ENCODE measurements at places on chromosomes 1 and 21.
A peak's percentile ranks its signal among the peaks of the same experiment; 100 is the strongest.

DNA sequence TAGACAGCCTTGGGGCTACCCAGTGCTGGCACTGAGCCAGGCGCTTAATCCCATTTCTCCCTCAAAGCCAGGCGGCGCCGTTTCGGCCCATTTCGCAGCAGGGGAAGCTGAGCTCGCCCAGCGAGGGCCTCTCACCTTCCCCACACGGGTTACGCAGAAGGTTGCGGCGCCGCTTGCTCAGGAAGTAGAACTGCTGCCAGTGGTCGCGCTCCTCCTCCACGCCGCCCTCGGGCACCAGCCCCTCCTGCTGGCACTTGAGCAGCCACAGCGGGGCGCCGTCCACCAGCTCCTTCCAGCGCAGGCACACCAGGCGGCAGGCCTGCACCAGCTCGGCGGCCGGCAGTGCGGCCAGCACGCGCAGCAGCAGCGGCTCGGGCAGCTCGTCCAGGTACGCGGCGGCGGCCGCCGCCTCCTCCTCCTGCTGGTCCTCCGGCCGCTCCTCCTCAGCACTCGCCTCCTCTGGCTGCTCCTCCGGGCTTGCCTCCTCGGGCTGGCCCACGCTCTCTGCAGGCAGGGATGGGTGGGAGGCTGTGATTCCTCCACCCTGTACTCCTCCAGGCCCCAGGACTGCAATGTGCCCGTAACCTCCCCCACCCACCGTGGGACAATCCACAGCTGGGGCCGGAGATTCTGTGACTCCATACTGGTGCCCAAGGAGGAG, 3.8 kb downstream of the FBXO2 start:
- DNase-seq = peak; percentile 79

GRCh38 chr1:43893006-43893405, 40.6 kb upstream of the ARTN start:
- DNase-seq = no peak

DNA sequence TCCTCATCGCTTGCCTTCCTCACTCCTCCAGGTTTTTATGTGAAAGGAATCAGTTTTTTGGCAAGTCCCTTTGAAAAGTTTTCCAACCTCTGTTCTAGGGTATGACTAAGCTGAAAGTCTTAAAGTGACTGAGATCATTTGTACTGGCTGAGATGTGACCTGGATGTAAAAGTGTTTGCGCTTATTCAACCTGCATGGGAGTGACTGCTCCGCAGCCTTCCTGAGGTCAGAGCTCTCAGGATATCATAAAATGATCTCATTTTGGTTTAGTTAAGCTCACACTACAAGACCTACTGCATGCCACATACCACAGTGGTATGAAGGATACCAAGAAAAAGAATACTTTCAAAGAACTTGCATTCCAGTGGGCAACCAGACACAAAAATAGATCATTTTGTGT, 29.8 kb upstream of the TADA1 start:
- DNase-seq = no peak

DNA sequence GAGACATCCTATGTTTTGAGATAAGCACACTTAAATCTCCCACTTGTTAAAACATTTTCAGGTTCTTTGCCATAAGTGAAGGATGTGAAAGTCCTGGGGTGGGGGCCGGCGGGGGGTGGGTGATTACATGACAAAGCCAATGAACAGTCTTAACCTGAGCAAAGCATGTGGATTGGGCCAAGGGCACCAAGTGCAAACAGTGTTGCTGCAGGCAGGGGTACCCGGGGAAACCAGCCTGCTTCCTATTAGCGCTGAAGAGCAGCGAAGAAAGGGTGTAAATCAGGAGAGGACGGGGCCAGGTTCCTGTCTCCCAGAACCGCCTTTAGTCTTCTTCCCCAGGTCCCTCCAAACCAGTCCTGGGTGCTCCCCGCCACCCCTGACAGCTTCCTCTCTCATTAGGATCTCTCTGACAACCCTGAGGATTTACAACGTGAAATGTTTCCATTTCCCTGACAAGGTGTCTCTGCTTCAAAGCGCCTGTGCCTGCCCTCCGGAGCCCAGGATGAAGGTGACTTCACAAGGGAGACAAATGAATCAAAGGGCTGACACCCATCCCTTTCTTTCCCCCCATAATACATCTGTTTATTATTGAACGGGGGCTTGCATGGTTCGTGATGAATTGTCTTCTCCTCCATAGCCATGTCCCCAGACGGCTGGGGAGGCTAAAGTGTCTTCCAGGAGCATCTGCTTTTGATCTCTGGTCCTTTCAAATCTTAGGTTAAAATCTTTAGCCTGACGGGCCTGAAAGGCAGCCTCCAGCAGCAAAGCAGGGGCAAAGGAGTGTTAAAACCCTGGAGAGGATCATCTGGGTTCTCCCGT, 109.5 kb downstream of the TRABD2B start:
- DNase-seq = no peak

GRCh38 chr1:5191470-5191869, 537.1 kb downstream of the AJAP1 start:
- DNase-seq = no peak

GRCh38 chr1:155005076-155006011, 2.7 kb downstream of the ZBTB7B start:
- DNase-seq = no peak

DNA sequence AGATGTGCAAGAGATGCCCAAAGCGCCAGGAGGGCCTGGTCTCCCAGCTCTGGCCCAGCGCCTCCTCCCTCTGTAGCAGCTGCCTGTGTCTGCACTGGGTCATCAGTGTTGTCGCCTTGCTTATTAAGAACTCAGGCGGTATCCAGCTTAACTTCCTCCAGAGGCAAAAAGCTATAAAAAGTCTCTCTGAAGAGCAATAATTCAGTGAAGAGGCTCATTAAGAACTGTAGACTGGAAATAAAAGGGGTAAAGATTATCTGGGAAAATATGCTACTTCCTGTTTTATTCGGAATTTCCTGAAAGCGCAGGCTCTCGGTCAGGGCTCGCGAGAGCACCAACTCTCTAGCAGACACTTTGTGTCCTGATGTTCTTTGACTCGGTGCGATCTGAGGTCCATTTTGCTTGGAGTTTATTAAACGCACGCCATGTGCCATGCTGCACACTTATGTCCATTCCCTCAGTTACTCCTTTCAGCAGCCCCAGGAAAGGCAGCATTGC, 70.4 kb downstream of the MRPS6 start:
- DNase-seq = no peak

GRCh38 chr1:185957441-185958363, 223.5 kb downstream of the HMCN1 start:
- no peak for DNase-seq

DNA sequence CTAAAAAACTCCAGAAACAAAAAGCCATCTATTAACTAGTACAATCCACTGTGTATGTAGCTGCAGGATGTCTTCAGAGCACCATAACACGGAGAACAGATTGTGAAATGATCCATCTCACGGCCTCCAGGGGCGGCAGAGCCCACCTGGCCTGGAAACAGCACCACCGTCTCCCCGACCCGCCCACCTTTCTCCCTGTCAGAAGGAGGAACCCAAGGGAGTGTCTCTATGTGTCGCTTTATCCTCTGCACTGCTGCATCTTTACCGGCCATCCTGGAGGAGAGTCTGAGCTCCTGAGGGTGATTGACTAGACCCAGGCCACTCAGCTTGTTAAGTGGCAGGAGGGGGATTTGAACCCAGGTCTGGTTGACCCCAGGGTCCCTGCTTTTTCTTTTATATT, 405.0 kb downstream of the MATN1 start:
- no peak for DNase-seq

DNA sequence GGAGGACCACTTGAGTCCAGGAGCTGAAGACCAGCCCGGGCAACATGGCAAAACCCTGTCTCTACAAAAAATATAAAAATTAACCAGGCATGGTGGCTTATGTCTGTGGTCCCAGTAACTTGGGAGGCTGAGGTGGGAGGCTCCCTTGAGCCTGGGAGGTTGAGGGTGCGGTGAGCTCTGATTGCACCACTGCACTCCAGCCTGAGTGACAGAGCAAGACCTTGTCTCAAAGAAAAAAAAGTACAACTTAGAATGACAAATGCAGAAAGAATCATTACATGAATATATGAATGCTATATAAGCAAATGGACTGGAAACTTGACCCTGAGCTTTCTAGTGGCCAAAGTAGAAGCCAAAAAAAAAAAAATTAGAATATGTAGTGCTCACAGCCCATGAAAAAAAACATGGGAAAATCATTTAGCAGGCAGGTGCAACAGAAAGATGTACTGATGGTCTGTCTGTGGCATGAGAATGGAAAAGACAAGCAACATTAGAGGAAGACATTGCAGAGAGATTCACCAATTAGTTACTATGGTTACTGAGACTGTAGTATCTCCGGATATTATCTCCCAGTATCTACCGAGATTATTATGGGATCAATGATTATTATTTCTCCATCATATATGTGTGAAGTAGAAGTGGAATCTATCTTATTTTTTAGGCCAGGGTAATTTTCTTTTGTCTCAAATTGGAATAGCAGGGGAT, 19.2 kb downstream of the ELAPOR1 start:
- peak; percentile 38 for DNase-seq

GRCh38 chr1:160338580-160338979, 4.5 kb downstream of the COPA start:
- no peak for DNase-seq

DNA sequence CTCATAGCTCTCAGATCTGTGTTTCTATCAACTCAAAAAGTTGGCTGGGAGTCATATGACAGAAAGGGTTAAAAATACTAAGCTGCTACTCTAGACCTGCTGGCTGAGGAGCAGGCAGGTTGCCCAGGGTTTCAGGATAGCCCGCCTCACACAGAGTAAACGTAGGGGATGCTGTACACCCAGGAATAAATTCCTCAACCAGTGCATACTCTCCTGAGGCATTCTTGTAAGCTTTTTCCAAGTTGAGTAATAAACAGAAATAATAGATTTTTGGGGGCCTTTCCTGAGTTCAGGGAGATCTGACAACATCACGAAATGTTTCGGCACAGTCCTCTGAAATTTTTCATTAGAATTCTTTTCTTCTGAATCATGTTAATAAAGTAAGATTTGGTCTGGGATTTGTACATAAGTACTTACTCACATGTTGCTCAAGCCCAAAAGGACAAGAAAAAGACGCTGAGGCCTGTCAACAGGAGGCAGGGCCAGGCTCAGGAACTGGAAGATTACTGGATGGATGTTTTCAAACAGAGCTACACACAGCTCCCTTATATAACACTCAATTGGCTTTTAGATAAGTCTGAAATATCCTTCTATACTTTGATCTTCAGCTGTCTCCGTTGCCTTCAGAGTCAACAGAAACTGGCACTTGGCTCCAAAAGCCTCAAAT, 41.0 kb downstream of the TGFBR3 start:
- DNase-seq = no peak

- no peak for DNase-seq
Observed at GRCh38 chr21:44391345-44392091, 38.1 kb downstream of the TRPM2 start.

- DNase-seq = peak; percentile 2
Observed at GRCh38 chr1:172394141-172394751, 26.2 kb upstream of the C1orf105 start.

GRCh38 chr1:217846733-217847132, 215.6 kb downstream of the SPATA17 start:
- no peak for DNase-seq

GRCh38 chr1:29333008-29333407, 96.7 kb downstream of the PTPRU start:
- DNase-seq = peak; percentile 46

GRCh38 chr1:72283307-72284083, 1.2 kb upstream of the NEGR1 start:
- peak; percentile 94 for DNase-seq

DNA sequence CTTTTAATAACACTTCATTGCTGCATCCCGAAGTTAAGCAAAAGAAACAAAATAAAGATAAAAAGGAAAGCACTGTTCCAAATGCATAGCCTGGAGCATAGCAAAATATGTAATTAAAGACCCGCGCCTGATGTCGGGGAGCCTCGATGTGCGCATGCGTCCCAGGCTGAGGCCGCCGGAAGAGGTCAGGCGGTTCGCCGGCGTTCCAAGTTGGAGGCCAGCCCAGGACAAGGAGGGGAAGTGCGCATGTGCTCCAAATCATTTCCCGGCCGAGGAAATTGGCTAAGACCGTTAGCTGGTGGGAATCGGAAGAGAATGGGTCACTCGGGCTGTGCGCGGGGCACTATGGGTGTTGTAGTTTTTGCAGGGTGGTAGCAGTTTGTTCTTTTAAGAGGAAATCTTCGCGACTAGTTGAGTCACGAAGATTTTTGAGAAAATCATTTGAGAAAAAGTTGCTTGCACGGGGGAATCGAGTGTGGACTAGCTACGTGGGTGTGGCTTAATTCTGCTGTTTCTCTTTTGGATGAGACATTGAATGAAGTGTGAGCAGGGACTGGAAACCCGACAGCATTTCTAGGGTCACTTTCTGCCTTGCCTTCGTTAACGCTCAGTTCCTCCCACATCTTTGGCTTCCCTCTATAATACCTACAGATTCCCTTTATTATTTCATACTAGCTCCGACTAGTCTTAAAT, 31.0 kb upstream of the CD1D start:
- DNase-seq = peak; percentile 11

- no peak for DNase-seq
Observed at GRCh38 chr1:11980676-11980972, 380 bp downstream of the MFN2 start.

GRCh38 chr1:207959141-207959825, 48.4 kb upstream of the CD34 start:
- no peak for DNase-seq

DNA sequence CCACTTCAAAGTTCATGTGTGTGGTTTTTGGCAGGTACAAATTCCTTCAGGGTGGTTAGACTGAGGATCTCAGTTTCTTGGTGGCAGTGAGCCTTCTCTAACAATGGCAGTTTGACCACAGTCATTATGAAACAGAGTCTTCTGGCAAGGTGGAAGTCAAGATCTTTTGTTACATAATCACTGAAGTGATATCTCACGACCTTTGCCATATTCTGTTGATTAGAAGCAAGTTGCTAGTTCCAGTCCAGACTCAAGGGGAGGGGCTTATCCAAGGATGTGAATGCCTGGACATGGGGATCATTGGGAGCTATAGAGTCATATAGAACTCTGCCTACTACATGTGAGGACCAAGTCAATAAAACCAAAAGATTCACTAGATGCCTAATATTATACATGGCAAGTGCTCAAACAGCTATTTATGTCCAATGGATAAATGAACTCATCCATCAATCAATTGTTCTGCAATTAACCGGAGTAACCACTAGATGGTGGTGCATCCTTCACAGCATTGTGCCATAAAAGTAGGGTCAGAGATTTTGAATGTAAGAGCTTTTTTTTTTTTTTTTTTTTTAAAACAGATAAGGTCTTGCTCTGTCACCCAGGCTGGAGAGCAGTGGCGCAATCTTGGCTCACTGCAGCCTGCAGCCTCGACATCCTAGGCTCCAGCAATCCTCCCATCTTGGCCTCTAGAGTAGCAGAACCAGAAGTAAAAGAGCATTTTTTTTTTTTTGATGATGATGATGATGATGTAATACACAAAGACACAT, 131.9 kb downstream of the CRB1 start:
- DNase-seq = peak; percentile 5

DNA sequence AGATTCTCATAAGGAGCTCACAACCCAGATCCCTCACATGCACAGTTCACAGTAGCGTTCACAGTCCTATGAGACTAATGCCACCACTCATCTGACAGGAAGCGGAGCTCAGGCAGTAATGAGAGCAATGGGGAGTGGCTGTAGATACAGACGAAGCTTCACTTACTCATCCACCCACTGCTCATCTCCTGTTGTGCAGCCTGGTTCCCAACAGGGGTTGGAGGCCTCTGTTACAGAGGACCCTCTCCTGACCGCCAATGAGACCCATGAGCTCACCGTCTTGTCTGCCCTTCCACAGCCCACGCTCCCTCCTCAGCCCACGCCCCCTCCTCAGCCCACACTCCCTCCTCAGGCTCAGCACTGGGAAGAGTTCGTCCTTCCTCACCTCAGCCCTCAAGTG, 39.6 kb downstream of the RSPH1 start:
- no peak for DNase-seq

Measured in NCI-H146 (cell line).